ENCODE measurements at places on chromosomes 2 and 18.

DNA sequence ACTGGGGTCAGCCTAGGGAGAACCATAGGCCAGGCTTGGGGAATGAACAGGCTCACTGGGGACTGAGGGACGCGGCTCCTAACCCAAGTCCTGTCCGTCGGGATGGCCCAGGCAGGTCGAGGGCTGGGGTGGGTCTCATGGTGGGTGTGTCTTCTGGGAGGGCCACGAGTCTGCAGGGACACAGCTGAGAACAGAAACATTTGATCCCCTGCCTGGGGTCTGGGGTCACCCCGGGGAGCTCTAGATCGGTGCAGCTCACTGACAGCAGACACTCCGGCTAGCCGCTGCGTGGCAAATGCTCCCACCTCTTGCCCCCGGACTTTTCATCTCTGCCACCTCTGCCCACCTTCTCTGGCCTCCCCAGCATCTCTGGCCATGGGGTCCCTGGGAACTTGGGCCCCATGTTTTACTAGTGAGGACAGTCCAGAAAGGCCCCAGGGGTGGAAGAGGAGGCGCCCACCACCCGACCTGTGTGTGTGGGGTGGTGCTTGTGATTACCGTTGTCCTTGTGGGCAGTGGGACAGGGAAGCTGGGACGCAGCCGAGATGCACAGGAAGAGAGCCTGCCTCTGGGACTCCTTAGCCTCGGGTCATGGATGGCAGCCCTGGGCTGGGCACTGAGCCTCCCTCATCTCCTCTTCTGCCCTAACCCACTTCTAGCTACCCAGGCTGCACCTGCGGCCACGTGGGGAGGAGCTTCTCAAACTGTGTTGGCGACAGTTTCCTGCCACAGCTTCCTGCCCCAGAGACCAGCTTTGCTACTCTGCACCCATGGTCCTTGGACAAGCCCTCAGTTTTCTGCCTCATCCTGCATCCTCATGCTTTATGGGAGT, 4.9 kb downstream of the ZAP70 start:
- no peak for DNase-seq

DNA sequence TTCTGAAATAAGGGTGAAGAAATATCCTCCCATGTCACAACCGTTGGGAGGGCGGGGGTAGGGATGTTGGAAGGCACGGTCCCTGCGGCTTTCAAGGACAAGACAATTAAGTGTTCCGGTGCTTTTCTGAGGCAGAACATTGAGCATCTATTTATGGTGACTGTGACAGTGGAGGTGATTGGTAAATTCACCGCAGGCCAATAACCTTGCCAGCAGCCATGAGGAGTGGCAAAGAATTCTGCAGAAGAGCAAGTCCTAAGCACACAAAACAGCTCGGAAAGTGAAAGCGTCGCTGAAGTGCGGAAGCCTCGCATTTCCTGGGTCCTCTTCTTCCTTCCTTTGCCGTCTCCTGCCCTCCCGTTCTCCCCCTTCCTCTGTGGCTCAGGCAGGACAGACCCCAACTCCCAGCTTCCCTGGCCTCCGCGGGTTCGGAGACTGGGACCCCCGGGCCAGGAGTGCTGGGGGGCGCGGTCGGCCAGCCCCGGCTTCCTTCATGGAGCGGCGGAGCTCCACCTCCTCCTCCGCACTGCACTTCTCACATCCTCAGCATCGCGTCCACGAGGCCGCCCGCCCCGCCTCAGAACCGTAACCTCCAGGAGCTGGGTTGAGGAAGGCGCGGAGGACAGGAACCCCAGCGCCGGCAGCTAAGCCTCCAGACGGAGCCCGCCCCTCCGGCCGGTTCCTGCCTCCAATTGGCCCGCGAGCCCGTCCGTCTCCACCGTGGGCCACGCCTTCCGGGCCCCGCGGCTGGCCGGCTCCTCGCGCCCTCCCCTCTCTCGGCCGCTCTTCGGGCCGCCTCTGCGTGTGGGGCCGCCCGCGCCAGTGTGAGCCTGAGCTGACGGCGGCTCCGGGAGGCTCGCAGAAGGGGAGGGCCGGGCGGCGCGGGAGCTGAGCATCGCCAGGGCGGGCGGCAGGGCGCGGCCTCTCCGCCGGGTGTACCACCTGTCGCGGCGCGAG, at the start of gene ME2:
ME2 (plus strand) TSS at position 774 of the 957 bp plus-strand sequence. CDS start 16,703 bp downstream, outside the sequence.
- DNase-seq, result peak; percentile 89

- DNase-seq, result no peak
Observed at GRCh38 chr2:85666016-85666415, 2.0 kb downstream of the SFTPB start.

- no peak for DNase-seq
Observed at GRCh38 chr2:121798617-121799016, 43.2 kb downstream of the TSN start.

DNA sequence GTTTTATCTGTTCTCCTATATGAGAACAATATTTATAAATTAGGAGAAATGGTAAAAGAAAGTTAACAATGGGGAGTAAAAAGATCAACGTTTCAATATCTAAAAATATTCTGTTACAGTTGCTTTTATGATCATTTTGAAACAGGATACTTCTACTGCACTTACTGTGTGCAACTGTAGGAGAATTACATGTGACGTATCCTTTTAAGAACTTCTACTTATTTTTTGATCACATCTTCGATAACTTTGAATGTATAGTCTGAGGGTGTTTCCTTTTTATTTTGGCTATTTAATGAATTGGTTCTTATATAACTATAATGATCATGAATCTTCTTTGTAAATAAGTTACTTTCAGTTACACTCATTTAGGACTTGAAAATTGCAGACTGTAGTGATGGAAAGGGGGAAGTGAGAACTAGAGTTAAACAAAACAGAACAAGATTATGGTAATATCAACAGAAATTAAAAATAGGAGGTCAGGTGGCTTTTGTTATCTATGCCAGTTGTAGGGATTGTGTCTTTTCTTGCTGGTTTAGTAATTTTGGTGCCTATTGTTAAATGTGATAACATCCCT, 109.9 kb downstream of the MSTN start:
- DNase-seq, result no peak

DNA sequence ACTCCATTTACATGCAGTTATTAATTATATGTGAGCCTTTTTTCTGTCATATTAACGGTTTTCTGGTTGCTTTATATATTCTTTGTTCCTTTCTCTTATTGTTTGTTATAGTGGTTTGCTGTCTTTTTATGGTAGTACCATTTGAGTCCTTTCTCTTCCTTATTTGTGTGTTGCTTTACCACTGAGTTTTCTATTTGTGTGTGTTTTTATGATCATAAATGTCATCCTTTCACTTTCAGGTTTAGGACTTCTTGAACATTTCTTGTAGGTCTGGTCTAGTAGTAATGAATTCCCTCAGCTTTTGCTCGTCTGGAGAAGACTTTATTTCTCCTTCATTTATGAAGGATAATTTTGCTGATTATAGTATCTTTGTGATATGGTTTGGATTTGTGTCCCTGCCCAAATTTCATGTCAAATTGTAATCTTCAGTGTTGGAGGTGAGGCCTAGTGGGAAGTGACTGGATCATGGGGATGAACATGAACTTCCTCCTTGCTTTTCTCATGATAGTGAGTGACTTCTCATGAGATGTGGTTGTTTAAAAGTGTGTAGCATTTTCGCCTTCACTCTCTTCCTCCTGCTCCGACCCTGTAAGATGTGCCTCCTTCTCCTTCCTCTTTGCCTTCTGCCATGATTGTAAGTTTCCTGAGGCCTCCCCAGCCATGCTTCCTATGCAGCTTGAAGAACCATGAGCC, 11.5 kb downstream of the GCC2 start:
- no peak for DNase-seq

- no peak for DNase-seq
Observed at GRCh38 chr18:28691496-28691840, 514.5 kb upstream of the CDH2 start.
